ENCODE measurements at places on chromosomes 11 and 22.

DNA sequence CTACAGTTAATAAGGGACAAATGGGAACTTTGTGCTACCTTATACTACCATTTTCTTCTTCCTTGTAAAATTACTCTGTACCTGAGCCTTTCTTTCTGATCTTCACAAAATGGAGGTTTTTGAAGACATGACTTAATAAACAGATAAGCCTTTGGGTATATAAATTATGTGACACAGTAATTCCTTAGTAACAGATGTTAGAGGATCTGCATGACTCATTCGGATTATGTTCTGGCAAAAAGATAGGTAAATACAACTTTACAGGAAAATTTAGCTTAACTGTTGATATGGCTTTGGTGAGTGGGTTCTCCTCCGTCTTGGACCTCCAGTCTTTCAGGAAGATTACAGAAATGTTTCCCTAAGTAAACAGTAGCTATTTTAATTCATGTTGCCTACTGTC lies 61.8 kb downstream of the BID start:
- DNase-seq, result no peak

DNA sequence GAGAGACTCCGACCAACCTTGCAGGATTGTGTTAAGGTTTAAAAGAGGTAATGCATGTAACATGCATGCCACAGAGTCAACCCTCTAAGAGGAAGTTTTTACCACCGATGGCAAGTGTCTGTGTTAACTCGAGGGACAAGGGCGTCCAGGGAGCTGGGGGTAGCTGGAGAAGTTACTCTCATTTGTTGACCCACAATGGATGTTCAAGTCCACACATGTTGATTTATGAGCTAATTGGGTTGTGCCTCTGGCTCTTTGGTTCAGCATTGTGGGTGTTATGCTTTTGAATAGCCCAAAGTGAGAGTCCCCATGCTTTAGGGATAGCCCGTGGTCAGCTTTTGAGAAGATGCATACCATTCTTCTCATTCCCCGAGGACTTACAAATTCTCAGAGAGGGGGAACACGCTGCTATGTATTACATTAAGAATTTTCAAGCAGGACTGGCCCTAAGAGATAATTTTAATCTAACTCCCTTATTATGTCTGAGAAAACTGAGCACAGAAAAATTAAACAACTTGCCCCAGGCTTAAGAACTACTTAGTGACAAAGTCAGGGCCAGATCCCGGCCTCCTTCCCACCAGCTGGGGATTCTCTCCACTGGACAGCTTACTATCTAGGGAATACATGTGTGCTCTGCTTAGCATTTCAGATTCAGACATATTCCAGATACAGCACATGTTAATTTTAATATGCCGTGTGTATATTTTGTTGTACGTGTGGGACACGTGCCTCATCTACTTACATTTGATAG lies 5.2 kb upstream of the PLET1 start:
- no peak for DNase-seq

DNA sequence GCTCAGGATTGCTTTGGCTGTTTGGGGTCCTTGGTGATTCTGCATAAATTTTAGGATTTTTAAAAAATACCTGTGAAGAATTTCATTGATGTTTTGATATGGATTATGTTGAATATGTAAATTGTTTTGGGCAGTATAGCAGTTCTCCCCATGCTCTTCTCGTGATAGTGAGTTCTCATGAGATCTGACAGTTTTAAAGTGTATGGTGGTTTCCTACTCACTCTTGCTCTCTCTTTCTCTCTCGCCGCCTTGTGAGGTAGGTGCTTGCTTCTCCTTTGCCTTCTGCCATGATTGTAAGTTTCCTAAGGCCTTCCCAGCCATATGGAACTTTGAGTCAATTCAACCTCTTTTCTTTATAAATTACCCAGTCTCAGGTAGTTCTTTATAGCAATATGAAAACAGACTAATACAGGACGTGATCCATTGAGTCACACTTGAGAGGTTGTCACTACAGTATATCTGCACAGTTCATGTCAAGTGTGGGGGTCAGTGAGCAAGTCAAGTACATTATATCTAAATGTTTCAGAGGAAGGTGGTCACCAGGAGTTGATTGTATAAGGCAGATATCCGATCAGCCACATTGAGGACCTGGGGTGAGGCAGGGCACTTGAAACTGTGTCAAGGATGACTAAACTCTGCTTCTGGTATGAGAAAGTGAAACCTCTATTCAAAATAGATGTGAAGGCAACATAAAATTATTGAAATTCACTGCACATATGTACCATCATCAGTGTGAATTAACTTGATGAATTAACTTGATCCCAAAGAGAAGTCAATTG lies 70.7 kb upstream of the CCDC179 start:
- no peak for DNase-seq

- DNase-seq, result no peak
Measured at GRCh38 chr11:33266393-33267215, 9.4 kb downstream of the HIPK3 start.

- DNase-seq, result no peak
Measured at GRCh38 chr11:121414141-121414913, 37.8 kb upstream of the SORL1 start.

- no peak for DNase-seq
Measured at GRCh38 chr22:44546686-44547310, 48.8 kb upstream of the RTL6 start.

DNA sequence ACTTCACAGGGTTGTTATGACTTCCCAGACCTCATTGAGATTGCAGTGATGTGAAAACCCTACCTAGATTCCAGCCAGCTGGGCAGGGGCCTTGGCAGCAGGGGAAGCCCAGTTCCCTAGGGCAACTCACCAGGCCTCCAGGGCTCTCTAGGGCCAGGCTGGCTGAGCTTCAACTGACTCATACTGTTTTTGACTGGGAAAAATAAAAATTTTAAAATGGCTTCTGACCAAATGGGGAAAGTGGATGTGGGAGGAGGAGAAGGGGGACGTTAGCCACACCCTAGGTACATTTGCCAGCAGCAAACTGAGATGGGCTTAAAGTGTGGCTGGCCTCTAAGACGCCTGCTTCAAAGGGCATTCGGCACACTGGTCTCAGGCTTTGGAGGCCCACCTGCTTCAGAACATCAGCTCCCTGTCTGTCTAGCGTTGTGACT lies 39.0 kb downstream of the BMAL1 start:
- no peak for DNase-seq
